Articular chondrocyte of knee joint (primary cell): ENCODE measurements at places on chromosomes 4 and X. TPM values are rescaled to one million over a fixed set of nuclear protein-coding genes. Genes with fewer than 3 reads are reported as not detected.

Gene TAB3
- 17.4 and 19.6 TPM in 2 replicates for total RNA-seq

Gene PDE6B
- total RNA-seq = 0.43 and 1.3 TPM in 2 replicates

Gene SPANXD
- not detected in 2 replicates for total RNA-seq

Gene SSX1
- not detected in 2 replicates for total RNA-seq

Gene HAND2
- 0.78 and 3.0 TPM in 2 replicates for total RNA-seq
